RPMI7951 (cell line): ENCODE measurements at places on chromosomes 3 and 15. TPM values are rescaled to one million over a fixed set of nuclear protein-coding genes. Genes with fewer than 3 reads are reported as not detected.
A peak's percentile ranks its signal among the peaks of the same experiment; 100 is the strongest.

DNA sequence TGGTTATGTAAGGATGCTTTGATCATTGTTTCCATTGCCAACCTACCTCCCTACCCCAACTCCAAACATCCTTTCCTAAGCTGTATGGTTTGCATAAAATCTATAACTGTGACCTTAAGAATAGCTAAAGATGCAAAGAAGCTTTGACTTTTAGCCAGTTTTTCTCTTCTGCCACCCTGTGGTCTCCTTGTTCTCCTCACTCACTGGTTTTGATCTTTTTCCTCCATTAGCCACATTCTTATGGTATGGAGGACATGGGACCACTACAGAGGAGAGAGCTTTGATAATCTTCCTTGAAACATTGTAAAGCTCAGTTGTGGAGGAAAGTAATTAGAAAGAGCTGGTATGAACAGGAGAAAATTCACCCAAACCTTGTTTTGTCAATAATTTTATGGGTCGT is 115.9 kb downstream of the NEK11 start:
- no peak for DNase-seq

DNA sequence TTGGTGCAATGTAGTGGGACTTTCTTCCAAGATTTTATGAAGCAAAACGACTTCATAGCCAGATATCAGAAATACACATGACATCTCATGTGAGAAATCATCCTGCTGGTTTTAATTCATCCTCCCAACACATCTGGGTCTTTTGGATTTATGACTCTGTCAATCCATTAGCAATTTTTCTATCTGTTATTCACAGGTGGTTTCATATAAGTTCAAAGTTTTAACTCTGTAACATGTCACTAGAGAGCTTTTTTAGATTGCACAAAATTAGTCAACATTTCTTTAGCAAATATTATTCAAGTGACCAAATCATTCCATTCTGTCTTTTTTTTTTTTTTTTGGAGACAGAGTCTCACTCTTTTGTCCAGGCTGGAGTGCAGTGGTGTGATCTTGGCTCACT is 30.4 kb downstream of the SQOR start:
- DNase-seq = no peak

GRCh38 chr15:65980824-65981456 is 111.6 kb downstream of the RAB11A start:
- peak; percentile 65 for DNase-seq

DNA sequence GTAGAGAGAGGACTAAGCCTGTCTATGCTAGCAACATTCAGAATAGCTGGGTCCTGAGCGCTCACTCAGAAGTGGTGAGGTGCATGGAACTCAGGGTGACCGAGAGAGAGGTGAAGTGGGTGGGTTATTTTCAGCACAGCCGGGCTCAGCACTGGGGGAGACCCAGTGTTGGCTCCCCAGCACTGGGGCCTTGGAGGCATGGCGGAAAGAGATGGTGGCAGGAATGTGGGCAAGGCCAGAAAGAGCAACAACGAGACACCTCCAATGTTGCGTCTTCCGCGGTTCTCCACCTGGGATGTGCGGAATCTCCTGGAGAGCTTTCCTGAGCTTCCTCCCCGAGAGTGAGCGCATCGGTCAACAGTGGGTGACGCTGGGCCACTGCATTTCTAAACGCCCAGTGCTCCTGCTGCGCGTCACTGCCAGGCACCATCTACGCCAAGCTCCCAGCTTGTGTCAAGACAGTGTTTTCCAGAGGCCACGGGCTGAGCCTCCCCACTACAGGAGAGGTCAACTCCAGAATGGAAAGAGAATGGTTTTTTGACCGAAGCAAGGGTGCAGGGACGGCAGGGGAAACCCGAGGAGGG is 148.4 kb downstream of the ADAMTS17 start:
- DNase-seq = no peak

DNA sequence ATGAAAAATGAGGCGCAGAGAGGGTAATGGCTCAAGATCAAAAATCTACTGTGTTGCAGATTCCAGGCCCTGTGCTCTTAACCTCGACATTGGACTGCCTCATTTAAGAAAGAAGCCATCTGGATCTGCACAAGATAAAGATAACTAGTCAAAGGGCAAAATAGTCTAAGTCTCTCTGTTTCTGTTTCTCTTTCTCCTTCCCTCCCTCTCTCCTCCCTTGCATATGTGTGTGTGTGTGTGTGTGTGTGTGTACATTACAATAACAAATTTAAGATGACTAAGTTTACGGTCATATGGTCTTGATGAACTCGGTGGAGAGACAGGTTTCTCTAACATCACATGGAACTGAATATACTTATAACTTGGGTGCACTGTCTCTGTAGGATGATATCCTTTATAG is 69.2 kb downstream of the MEIS2 start:
- peak; percentile 62 for DNase-seq

DNA sequence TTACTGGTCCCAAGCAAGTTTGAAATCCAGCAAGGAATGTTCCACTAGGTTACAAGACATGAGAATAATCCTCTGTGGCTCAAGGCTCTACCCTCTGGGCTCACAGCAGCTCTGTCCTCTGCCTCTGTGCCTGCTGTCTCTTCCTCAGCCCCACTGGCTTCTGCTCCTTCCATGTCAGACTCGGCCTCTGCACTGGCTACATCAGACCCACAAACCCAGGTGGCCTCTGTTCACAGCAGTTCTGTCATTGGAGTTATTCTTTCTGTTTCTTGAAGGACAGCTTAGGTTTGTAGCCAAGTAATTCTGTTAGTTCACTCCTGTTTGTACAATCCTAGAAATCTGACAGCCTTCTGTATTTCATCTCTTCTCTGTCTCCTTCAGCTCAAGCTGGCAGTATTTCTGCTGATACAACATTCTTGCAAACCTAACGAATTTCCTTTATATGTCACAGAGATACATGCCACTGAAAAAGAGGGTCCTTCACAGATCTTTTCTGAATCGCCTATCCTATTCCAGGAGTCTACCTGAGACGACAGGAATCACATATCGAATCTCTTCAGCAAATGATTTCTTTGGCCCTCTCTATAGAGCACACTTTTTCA is 227.8 kb upstream of the PLSCR5 start:
- DNase-seq = no peak

- DNase-seq = peak; percentile 14
Measured at GRCh38 chr3:45169125-45169904, 23.1 kb upstream of the CDCP1 start.

- DNase-seq = no peak
Measured at GRCh38 chr15:78284758-78285157, 14.7 kb downstream of the SKIC8 start.

DNA sequence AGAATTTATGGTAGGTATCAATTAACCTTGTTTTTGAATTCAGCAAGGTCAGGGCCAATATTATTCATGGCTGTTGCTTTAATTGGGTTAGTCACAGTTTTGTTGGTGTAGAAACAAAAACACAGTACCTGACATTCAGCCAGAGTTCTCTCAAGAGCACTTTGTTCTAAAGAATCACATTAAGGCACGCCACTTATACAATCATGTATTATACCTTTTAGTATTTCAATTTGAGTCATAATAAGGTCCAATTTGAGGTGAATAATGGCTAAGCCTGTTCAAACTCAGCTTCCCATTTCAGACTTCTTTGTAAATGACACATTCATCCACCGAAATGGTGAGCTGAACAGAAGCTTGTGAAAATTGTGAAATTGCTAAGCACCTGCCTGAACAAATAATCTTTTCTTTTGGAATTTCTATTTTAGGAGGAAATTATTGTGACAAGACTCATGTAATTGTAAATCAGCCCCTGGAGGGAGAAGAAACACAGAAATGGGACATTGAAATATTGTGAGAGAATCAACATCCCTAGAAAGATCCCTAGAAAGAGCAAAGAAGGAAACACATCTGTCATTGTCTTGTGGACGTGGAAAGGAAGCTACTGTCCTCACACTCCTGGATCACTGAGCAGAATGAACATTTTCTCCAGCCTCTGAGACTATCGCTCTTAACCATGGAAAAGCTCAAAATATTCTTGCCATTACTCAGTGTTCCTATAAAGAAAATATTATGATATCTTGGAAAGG is 29.3 kb downstream of the RIOX2 start:
- no peak for DNase-seq

The SUCNR1 gene
- 0.12 TPM in 1 of 2 replicates, not detected in the other for total RNA-seq

The ARGFX gene
- not detected in 2 replicates for total RNA-seq

The SOX2 gene
- 0.88 and 0.96 TPM in 2 replicates for total RNA-seq

The SLC28A1 gene
- not detected in 2 replicates for total RNA-seq
